ENCODE measurements at places on chromosomes 5 and 9. TPM values are rescaled to one million over a fixed set of nuclear protein-coding genes. Genes with fewer than 3 reads are reported as not detected.

DNA sequence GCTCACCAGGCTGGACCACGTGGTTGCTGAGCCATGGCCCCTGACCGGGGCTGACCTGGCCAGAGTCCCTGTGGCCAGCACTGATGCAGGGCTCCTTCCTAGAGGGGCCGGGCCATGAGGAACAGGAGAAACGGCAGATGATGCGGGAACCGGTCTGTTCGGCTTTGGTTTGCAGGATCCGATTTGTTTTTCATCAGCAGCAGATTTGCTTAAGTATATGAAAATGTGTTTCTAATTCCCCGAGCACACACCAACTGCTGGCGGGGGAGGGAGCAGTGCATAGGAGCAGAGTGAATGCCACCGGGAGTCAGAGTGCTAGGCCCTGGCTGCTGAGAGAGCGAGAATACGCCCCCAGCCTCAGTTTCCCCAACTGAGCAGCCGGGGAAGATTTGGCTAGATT, 13.6 kb downstream of the NTNG2 start:
- DNase-seq = no peak

The PRR7 gene
- 11.6 TPM for total RNA-seq

The SPATA31C1 gene
- total RNA-seq = not detected

The SCGB3A2 gene
- total RNA-seq = not detected

The SLC45A2 gene
- 0.34 TPM for total RNA-seq

The KLF9 gene
- 8.8 TPM for total RNA-seq

GRCh38 chr9:94865582-94866452, 139.3 kb downstream of the AOPEP start:
- DNase-seq = no peak

DNA sequence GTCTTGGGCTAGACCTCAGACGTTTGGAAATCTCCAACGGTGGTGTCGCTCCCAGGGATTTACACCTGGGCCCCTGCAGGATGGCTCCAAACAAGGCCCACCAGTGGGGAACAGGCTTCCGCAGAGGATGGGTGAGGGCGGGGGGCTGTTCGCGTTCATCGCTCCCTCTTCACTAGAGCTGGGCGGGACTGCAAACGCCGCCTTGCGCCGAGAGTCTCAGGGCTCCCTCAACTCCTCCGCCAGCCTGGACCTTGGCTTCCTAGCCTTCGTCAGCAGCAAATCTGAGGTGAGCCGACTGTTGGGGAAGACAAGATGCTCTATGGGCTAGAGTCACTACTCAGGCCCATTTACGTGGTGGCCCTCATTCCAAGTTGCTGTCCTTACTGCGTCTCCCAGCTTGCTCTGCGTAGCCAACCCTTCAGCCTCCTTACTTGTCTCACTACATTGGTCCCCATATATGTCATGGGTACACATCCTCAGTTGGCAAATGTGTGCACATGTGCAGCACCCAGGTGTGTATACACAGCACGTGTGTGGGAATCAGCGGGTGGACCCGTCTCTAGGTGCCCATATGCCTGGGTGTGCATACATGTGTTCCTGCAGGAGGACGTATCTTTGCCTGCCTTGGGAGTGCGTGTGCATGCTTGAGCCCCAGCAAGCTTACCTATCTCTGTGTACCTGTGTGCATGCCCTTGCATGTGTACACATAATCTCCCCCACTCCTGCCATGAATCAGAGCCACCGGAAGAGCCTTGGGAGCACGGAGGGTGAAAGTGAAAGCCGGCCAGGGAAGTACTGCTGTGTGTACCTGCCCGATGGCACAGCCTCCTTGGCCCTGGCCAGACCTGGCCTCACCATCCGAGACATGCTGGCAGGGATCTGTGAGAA, 10.5 kb downstream of the RGS14 start:
- DNase-seq = no peak

DNA sequence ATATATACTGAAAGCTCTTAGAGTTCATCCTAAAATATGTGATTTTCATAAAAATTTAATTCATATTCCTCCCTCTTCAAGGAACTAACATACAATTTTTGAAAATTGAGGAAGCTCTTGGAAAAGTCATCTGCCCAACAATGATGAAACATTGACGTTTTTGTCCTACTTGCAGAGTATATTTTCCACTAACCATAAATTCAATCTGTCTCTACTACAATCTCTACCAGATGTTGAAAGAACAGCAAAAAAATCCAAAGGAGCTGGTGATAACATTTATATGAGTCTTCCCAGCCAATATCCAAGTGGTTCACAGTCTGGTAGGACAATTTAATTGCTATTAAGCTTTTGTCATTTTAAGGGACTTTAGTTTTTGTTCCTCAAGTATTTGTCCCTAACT, 81.1 kb upstream of the NR3C1 start:
- DNase-seq = no peak

The SPATA31A3 gene
- total RNA-seq = not detected

DNA sequence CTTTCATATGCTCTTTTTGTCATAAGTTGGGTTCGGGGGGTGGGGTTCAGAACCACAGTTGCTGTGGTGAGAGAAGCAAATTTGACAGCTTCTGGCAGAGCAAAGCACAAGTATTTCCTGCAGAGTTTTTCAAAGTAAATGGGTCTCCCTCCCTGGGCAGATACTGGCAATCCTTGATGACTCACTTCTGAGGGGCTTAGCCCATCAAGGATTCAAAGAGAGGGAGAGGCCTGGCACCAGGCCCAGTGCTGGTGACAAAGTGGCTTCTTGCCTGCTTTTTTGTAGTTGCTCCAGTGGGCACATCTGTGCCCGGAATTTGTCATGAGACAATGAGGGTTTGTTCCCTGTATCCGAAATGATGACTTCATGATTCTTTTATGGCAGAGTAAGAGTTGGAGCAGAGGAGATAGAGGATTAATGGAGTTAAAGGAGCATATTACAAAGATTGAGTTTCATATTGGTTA, 46.6 kb upstream of the TNC start:
- DNase-seq = no peak

GRCh38 chr5:171989276-171989675, 17.2 kb downstream of the FBXW11 start:
- DNase-seq = no peak

DNA sequence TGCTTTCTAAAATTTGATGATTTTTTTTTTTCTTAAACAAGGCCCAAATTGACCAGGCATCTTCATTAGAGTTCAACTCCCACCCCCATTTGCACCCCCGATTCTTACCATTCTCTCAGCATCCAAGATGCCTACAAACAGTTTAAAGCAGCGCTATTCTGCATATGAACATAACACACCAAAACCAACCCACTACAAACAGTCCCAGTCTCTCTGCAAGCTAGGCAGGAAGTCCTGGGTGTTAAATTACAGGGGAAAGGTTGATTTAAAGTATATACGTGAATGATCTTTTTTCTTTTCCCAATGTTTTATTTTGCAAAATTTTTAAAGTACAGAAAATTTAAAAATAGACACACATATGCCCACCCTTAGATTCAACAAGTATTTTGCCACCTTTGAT, 127.0 kb downstream of the ADAMTS12 start:
- DNase-seq = no peak

- no peak for DNase-seq
Observed at GRCh38 chr9:15272377-15272928, 34.6 kb downstream of the TTC39B start.

- DNase-seq = peak; percentile 69
Observed at GRCh38 chr5:158174918-158175851, 316.2 kb upstream of the CLINT1 start.

Measured in activated CD8-positive, alpha-beta T cell treated with anti-CD3 and anti-CD28 coated beads, Interleukin-2, amount 10 ng/mL, durations not matched to agents 7 days and 5 days (primary cell).